Muscle of leg (tissue), 16 donors: ENCODE measurements at places on chromosomes 3 and 15. TPM values are rescaled to one million over a fixed set of nuclear protein-coding genes. Genes with fewer than 3 reads are reported as not detected.

The SLC41A3 gene
- 31.2 TPM for total RNA-seq

The SLITRK3 gene
- 0.27 TPM for total RNA-seq

The INSYN1 gene
- 5.7 TPM for total RNA-seq

The CCR9 gene
- total RNA-seq = 0.09 TPM

The IQCF5 gene
- total RNA-seq = not detected

The PLCL2 gene
- total RNA-seq = 25.2 TPM

The NME9 gene
- total RNA-seq = 0.22 TPM
